ENCODE measurements at places on chromosomes 16 and 17.

GRCh38 chr16:69701452-69701851, 24.9 kb downstream of the NQO1 start:
- H3K4me1 ChIP-seq: peaks cover 3% of the 10 kb centered on the region
- no peak for DNase-seq
- peaks cover 7% of the 10 kb centered on the region for H3K36me3 ChIP-seq
- H3K27me3 ChIP-seq: no peaks in the 10 kb centered on the region

DNA sequence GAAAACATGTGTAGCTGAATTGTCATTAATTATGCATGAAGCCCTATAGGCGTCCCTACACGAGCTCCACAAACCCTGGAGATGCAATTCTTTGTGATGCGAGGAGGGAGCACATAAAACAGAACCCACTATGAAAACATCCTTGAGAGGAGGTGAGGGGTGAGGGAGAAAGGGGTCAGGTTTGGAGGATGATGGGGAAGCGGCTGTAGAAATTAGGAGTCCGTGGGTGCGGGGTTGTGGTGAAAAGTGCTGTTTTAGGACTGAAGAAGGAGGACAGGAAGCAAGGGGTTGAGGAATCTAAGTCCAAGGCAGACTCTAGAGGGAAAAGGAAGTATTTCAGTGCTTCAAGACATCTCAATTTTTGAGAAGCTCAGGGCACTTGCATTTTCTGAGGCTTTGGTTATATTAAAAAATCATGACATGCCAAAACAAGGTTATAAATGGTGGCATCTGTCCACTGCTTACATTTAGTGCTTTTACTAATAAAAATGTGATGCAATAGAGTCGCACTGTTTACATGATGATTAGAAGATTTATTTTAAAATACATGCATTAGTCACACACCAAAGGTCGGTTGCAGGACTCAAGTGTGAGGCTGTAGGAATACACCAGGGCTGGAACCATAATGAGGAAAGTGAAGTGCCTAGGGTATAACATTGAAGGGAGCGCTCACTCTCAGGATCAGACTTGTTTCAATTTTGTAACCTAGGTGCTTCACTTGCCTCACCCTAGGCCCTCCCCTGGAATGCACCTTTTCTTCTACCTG, 379.5 kb downstream of the HS3ST4 start:
- H3K27me3 ChIP-seq: no peaks in the 10 kb centered on the region
- no peaks in the 10 kb centered on the region for H3K4me1 ChIP-seq
- no peak for DNase-seq
- no peak overlapping the region for H3K27ac ChIP-seq

DNA sequence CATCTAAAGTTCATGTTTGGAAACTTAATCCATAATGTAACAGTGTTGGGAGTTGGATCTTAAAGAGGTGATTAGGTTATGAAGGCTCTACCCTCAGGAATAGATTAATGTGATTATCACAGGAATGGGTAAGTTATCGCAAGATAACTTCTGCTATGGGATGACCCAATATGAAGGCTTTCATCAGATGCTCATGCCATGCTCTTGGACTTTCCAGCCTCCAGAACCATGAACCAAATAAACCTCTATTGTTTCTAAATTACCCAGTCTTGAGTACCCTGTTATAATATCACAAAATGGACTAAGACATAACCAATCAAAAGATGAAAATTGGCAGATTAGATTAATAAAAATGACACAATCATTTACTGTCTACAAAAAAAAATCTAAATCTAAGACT, 906.9 kb upstream of the SOX9 start:
- H3K4me3 ChIP-seq: no peak overlapping the region
- H3K27ac ChIP-seq: no peak overlapping the region
- no peak for DNase-seq

DNA sequence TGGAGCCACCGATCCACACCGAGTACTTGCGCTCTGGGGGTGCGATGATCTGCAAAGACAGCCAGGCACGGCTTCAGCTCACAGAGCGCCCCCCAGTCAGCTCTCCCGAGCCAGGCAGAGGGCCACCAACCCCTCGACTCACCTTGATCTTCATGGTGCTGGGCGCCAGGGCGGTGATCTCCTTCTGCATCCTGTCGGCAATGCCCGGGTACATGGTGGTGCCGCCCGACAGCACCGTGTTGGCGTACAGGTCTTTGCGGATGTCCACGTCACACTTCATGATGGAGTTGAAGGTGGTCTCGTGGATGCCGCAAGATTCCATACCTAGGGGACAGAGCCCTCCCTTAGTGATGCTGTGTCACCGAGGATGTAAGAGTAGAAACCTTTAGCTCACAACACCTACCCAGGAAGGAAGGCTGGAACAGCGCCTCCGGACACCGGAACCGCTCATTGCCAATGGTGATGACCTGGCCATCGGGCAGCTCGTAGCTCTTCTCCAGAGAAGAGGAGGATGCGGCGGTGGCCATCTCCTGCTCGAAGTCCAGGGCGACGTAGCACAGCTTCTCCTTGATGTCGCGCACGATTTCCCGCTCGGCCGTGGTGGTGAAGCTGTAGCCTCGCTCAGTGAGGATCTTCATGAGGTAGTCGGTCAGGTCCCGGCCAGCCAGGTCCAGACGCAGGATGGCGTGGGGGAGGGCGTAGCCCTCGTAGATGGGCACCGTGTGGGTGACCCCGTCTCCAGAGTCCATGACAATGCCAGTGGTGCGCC, 1.6 kb downstream of the ACTG1 start:
- H3K27me3 ChIP-seq: no peaks in the 10 kb centered on the region
- H3K4me3 ChIP-seq: peak overlapping the region; percentile 92
- H3K36me3 ChIP-seq: peaks cover 31% of the 10 kb centered on the region
- peak; percentile 26 for DNase-seq
- H3K27ac ChIP-seq: peak overlapping the region; percentile 99

DNA sequence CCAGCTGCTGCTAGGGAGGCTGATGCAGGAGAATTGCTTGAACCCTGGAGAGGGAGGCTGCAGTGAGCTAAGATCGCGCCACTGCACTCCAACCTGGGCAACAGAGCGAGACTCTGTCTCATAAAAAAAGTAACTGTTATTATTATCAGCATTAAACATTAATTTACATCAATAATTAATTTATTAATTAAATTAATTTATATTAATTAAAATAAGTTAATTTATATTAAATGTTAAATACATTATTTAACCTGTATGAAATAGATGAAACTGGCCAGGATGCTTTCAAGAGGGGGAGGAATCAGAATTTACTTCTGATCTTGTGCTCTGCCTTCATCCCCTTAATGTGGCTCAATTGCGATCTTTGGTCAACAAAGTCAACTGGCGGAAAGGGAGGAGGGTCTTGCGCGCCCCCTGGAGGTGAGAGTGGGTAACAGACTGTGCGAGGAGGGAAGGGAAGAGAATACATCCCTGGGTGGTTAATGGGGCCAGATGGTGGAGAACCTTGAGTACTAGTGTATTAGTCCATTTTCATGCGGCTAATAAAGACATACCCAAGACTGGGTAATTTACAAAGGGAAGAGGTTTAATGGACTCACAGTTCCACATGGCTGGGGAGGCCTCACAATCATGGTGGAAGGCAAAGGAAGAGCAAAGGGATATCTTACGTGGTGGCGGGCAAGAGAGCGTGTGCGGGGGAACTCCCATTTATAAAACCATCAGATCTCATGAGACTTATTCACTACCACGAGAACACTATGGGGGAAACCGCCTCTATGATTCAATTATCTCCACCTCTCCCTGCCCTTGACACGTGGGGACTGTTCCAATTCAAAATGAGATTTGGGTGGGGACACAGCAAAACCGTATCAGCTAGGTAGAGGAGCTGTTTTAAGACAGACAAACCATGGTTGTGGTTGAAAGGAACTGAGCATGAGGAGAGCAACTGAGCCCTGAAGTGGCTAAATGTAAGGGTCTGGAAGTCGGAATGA, 15.7 kb upstream of the CPPED1 start:
- DNase-seq: peak; percentile 69
- H3K36me3 ChIP-seq: no peaks in the 10 kb centered on the region
- H3K27ac ChIP-seq: no peak overlapping the region
- no peak overlapping the region for H3K4me3 ChIP-seq
- no peaks in the 10 kb centered on the region for H3K27me3 ChIP-seq

DNA sequence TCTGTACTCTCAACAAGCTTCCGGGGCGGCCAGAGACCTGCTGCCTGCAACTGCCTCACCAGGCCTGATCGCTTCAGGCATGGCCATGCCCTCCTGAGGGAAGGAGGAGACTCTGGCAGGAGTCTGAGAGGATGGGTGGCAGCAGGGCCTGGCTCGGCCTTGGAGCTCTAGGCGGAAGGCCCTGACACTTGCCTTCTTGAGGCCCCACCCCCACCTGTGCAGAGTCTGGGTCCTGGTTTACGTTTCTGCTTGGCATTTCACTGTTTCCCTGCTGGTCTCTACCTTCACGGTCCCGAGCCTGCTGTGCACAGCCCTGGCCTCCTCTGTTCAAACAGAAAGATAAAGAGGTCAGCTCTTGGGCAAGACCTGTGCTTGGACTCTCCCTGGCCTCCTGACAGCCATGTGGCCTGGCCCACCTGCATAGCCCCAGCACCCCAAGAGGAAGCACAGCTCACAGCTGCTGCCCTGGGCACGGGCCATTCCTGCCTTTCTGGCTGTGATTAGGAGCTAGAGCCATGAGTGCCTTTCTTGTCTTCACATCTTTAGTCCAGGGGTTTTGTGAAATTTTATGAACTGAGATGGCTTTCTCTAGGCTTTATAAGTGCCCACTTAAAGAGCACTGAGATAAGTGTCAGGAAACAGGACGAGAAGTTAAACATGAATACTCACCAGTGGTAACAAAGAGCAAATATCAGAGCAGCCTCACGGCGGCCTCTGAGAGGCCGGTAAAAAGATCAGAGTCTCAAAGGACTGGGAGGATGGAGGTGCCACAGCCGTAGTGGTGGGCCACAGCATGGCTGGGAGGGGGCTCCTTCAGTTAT, 25.6 kb upstream of the MTSS2 start:
- no peaks in the 10 kb centered on the region for H3K27me3 ChIP-seq
- no peak overlapping the region for H3K4me3 ChIP-seq
- no peaks in the 10 kb centered on the region for H3K36me3 ChIP-seq
- DNase-seq: no peak
- H3K27ac ChIP-seq: no peak overlapping the region

GRCh38 chr17:79826204-79826680, 13.0 kb downstream of the CBX4 start:
- no peaks in the 10 kb centered on the region for H3K27me3 ChIP-seq
- DNase-seq: no peak
- no peak overlapping the region for H3K27ac ChIP-seq
- H3K36me3 ChIP-seq: no peaks in the 10 kb centered on the region
- H3K4me1 ChIP-seq: peaks cover 22% of the 10 kb centered on the region
- no peak overlapping the region for H3K4me3 ChIP-seq

- H3K27ac ChIP-seq: no peak overlapping the region
- no peaks in the 10 kb centered on the region for H3K36me3 ChIP-seq
- H3K4me3 ChIP-seq: no peak overlapping the region
- H3K4me1 ChIP-seq: no peaks in the 10 kb centered on the region
Measured at GRCh38 chr16:20415541-20415940, 6.2 kb downstream of the ACSM5 start.

DNA sequence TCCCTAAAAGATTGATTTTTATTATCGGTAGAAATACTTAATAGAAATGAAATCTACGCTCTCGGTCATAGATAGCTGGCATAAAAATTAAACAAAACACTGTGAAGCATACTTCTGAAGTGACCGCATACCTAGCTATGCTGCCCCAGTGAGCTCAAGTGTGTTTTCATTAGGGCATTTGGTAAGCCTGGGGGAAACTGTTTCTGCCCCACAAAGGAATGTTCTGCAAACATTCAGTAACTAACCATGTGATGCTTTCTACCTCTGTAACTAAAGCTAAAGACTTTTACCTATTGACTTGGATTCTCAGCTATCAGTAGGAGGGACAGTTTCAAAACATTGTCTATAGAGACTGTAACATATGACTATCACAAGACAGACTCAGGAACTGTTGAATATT, 93.5 kb upstream of the HSBP1 start:
- no peaks in the 10 kb centered on the region for H3K27me3 ChIP-seq
- no peak overlapping the region for H3K4me3 ChIP-seq
- no peaks in the 10 kb centered on the region for H3K36me3 ChIP-seq
- peak overlapping the region; percentile 93 for H3K27ac ChIP-seq
- peaks cover 17% of the 10 kb centered on the region for H3K4me1 ChIP-seq
- peak; percentile 59 for DNase-seq

DNA sequence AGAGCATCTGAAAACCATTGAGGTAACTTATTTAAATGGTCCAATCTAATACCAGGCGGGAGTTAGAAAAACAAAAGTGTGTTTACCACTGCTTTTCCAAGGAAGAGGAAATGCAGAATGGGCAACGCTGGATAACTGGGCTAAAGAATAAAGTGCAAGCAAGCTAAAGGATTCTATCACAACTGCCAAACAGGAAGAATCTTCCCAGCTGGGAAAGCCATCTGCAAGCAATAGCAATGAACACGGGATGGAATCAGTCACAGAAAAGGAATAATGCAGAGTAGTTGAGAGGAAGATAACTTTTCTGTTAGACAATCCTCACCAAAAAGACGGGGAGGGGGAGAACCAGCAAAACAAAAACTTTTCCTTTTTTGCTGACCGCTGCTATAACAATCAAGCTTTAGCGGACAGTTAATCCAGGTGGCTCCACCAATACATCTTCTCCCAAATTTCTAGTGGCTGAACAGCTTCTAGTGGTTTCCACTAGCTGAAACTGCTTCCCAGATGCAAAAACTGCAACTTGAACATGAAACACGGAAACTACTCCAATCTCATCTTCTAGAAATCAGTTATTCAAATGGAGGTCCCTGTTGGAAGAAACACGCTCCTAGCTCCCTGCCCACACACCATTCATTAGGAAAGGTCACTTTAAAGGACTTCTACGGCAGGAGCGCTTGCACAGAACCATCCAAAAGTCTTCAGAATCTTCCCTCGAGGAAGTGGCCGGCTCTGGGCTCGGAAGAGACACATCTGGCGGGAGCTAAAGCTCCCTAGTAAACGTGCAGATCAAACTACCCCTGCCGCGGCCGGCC, 929 bp downstream of the TMEM11 start:
- H3K4me3 ChIP-seq: peak overlapping the region; percentile 67
- no peaks in the 10 kb centered on the region for H3K27me3 ChIP-seq
- H3K27ac ChIP-seq: peak overlapping the region; percentile 96
- H3K4me1 ChIP-seq: peaks cover 51% of the 10 kb centered on the region
- no peak for DNase-seq

GRCh38 chr16:6308176-6308575, 1024.5 kb upstream of the RBFOX1 start:
- DNase-seq: no peak
- H3K27me3 ChIP-seq: no peaks in the 10 kb centered on the region
- H3K4me1 ChIP-seq: no peaks in the 10 kb centered on the region
- H3K27ac ChIP-seq: no peak overlapping the region
- H3K4me3 ChIP-seq: no peak overlapping the region

GRCh38 chr17:35889818-35890773, 9.9 kb upstream of the CCL5 start:
- no peak overlapping the region for H3K27ac ChIP-seq
- no peak overlapping the region for H3K4me3 ChIP-seq
- H3K4me1 ChIP-seq: peaks cover 3% of the 10 kb centered on the region
- no peaks in the 10 kb centered on the region for H3K27me3 ChIP-seq

All from thyroid gland (tissue), 4 donors.